ENCODE measurements at places on chromosomes 3 and 15.
A peak's percentile ranks its signal among the peaks of the same experiment; 100 is the strongest.

DNA sequence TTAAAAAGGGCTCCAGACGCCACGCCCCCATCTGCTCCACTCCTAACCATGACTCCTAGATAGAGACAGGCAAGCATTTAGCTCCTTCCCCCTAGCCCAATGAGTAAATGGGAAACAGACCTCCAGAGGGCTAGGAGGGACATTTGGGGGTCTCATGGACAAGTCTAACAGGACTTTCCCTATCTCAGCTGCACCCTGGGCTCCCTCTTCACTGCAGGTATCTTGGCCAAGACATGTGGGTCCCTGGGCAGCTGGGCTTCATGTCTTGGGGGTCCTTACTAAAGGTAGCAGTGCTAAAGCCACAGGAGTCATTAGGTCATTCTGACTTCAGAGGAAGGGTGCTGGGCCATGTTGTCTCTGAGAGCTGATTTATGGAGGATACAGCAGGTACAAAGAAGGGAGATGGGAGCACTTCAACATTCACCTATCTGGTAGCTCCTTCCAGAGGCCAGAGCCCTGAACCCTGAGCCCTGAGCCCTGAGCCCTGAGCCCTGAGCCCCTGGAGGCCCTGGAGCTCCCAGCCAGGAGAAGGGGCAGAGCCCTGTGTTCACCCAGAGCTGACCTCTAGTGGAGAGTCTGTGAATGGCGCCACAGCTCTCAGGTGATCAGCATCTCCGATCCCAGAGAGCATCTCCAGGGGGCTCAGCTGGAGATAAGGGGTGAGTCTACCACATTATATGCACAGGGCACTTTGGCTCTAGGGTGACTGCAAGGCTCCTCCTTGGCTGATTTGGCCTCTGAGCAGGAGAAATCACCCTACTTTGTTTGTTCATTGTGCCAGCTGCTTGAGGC is 40.1 kb upstream of the EPHB1 start:
- DNase-seq = peak; percentile 2

DNA sequence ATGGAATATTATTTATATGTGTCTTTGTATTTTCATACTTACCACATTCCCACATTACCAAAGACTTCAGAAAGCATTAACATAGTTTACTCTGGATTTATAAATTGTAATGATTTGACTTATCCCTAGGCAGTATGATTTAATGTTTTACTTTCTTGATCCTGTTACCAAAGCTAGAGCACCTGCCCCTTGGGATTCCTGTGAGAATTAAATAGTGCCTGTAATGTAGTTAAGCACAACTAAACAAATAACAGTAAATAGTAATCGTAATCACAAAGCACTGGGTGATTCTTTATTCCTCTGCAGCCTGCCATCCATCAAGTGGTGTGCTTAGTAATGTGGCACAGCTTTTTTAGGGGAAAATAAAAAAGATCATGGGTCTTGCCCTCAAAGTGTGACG is 39.1 kb downstream of the ATP2C1 start:
- DNase-seq = no peak

DNA sequence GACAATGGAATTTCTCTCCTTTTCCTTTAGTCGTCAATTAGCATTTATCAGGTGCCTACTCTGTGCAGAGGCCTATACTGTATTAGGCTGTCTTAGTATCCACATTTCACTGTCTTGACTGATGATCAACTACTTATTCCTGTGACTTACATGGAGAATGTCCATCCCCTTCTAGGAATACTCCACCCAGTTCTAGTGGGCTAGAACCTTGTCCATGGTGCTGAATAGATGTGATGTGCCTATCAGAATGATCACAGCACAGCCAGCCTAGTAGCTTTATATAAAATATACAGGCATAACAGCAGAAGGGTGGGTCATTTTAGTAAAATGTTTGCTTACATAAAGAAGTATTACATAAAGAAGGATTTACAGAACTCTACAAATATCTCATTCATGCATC is 621.4 kb downstream of the PDCD6IP start:
- DNase-seq = no peak

- DNase-seq = no peak
Observed at GRCh38 chr3:178079966-178080365, 456.3 kb upstream of the KCNMB2 start.

DNA sequence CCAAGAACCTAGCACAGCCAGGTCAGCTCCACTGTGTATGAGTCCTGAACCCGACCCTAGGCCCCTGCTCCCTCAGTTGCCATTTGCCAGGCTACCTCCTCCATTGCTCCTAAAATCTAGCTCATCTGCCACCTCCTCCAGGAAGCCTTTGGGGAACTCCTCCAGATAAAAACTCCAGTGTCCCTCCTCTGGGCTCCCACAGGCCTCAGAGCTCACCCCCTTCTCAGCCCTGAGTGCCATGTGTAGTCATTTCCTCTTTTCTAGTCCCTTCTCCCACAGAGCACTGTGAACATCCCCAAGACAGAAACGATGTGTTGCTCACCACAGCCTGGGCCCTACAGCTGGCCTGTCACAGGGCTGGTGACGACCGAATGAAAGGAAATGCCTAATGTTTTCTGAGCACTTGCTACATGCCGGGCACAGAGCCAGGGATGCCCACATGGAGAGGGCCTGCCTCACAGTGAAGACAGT is 61.0 kb downstream of the IQSEC1 start:
- DNase-seq = peak; percentile 77

DNA sequence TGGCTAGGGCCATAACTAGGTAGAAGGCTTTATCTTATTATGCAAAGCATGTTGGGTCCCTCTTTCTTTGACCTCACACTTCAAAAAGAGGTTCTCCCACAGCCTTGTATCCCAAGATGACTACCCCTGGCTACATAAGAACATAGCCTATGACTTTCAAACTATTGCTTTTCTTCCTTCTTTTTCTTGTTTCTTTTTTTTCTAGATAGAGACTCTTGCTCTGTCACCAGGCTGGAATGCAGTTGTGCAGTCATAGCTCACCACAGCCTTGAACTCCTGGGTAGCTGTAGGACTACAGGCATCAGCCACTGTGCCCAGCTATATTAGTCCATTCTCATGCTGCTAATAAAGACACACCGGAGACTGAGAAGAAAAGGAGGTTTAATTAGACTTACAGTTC is 47.2 kb downstream of the DIPK2A start:
- DNase-seq = no peak

- DNase-seq = no peak
Observed at GRCh38 chr15:65286069-65286703, 497 bp downstream of the PARP16 start.

DNA sequence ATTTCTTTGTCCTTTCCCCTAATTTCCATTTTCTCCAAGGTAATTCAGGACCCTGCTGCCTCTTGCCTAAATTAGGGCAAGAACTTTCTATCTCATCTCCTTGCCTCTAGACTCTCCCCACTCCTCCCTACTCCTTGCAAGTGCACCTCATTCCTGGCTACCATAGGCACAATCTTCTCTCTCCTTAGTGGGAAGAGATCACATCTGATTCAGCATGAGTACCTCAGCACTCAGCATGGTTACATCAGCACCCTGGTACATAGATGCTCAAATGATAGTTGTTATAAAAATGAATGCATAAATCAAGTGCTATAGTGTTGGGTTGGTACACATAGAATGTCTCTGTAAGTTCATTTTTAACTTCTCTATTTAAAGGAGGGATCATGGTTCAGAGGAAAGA is 313.4 kb upstream of the RASGRP1 start:
- DNase-seq = no peak

- DNase-seq = no peak
Observed at GRCh38 chr15:47670365-47670764, 46.9 kb upstream of the SEMA6D start.

GRCh38 chr3:51276046-51276445 is 109.0 kb upstream of the MANF start:
- DNase-seq = no peak

GRCh38 chr15:81224232-81224631 is 27.6 kb downstream of the IL16 start:
- no peak for DNase-seq

GRCh38 chr3:25548836-25549235 is 115.9 kb downstream of the TOP2B start:
- DNase-seq = no peak

DNA sequence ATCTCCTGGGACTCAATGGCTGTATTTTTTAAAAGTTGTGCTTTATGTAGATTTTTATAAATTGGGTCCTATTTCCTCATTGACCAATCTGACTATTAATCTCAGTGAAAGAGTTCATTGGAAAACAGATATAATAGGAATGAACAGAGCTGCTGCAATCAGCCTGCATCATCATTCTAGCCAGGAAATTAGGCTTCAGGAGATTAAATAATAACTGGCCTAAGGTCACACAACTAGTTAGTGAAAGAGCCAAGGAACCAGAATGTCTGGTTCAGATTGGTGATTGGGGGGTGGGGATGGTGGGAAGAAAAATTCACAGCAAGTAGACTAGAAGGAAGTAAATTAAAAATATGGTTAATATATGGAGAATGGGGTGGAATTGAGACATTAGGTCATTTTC is 180.9 kb upstream of the ROPN1 start:
- DNase-seq = no peak

DNA sequence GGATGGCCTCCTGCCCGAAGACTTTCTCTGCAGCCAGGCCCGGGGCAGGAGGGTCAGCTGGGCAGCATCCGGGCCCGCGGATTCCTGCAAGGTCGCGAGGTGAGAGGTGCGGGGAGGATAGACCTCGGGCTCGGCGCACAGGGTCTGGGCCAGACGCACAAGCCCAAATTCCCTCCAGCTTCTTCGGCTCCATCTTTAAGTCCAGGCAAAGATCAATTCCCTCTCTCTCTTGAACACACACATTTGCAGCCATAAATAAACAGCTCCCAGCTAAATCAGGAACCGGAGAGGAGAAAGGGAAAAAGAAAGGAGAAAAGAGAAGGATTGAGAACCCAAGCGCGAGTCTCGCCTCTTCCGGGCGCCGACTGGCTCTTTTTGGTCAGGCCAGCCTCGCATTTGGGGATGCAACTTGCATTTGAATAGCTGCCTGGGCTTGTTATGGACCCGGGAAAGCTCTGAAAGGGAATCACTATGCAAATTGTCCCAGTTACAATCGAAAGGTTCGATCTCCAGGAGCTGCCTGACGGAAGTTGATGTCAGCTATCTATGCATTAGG is 14.5 kb upstream of the ONECUT1 start:
- DNase-seq = no peak

DNA sequence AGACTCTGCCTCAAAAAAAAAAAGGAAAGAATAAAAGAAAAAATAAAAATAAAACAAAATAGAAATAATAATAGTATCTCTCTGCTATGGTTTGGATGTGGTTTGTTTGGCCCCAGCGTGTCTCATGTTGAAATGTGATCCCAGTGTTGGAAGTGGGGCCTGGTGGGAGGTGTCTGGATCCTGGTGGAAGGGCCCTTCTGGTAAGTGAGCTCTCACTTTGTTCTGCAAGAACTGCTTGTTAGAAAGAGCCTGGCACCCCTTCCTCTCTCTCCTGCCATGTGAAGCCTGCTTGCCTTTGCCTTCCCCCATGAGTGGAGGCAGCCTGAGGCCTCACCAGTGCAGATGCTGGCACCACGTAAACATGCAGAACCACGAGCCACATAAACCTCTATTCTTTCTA is 26.3 kb downstream of the TMEM44 start:
- DNase-seq = no peak

DNA sequence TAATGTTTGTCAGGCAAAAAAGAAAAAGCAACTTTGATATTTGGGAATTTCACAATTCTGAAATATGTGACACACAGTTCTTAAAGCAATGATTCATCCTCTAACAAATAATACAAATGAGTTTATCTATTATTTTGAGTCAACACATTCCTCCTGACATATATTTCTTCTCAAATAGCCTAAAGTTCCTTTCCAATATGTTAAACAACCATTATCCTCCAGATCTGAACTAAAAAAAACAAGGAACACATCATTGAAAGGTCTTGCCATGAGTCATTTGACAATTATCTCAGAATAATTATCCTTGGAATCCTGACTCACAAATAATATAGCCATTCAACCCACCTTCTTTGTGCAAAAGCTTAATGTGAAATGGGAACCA is 208.7 kb upstream of the CDIN1 start:
- DNase-seq = no peak

DNA sequence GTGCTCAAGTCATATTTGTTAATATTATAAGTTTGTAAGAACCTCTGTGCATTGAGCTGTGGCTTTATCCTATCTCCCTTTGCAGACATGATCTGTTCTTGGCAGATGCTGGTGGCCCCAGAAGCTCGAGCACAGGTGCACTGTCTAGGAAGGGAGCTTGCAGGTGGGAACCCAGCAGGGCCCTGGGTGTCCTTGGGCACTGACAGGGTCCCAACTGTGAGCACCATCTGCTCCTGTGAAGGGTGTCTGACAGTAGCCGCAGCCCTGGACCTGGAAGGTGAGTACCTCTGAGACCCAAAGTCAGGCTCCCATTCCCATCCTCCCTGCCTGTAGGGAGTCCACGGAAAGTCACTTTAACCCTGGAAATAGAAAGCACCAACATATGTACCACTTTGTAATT is 2.4 kb upstream of the REC114 start:
- DNase-seq = no peak

DNA sequence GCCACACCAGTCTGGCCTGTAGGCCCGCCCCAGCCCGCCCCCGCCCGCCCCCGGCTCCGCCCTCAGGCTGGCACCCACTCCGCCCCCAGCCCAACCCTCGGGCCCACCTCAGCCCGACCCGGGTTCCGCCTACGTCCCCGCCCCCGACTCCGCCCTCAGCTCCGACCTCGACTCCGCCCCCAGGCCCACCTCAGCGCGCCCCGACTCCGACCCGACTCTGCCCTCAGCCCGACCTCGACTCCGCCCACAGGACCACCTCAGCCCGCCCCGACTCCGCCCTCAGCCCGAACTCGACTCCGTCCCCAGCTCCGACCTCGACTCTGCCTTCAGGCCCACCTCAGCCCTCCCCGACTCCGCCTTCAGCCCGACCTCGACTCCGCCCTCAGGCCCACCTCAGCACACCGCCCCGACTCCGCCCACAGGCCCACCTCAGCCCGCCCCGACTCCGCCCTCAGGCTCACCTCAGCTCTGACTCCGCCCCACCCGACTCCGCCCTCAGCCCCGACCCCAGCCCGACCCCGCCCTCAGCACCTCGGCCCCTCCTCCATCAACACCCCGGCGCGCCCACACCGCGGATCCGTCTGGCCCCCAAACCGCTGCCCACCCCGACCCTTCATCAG is at the start of gene RAB43:
Gene RAB43 (minus strand): TSS at position 13 of the 620 bp plus-strand sequence. CDS start 315 bp downstream, outside the sequence.
- peak; percentile 55 for DNase-seq

- no peak for DNase-seq
Observed at GRCh38 chr15:96213045-96213444, 117.5 kb upstream of the NR2F2 start.

DNA sequence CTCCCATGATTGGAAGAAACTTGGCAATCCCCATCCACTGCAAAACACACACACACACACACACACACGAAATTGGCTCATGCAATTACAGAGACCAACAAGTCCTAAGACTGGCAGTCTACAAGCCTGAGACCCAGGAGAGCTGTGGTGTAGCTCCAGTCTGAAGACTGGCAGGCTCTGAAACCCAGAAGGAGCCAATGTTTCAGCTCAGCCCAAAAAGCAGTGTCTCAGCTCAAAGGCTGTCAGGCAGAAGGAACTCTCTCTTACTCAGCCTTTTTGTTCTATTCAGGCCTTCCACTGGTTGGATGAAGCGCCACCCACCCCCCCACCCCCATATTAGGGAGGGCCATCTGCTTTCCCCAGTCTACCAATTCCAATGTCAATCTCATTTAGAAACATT is 32.1 kb downstream of the MESD start:
- DNase-seq = no peak

- DNase-seq = no peak
Observed at GRCh38 chr3:72058493-72059081, 273.6 kb upstream of the PROK2 start.

Measured in GM12864 (cell line).